A549 treated with GW870086 at 1 μM for 4 hours (cell line): ENCODE measurements at places on chromosomes 4 and X. TPM values are rescaled to one million over a fixed set of nuclear protein-coding genes. Genes with fewer than 3 reads are reported as not detected.

Gene NUP62CL
- 14.5 to 18.5 TPM (median 15.8 TPM) in 5 replicates for total RNA-seq

Gene TMEM156
- total RNA-seq, result 20.6 to 25.8 TPM (median 22.9 TPM) in 5 replicates

Gene DHRSX
- total RNA-seq, result 40.8 to 46.7 TPM (median 43.4 TPM) in 5 replicates

Gene FREM3
- total RNA-seq, result not detected in 5 replicates

Gene TSC22D3
- total RNA-seq, result 119 to 150 TPM (median 136 TPM) in 5 replicates

Gene KLHL4
- 5.6 to 7.4 TPM (median 7.0 TPM) in 5 replicates for total RNA-seq
